Fibroblast of skin of left biceps (primary cell): ENCODE measurements at places on chromosomes 16 and 17.

- peak; percentile 30 for DNase-seq
Observed at GRCh38 chr16:10514369-10515055, 65.9 kb downstream of the EMP2 start.

GRCh38 chr17:44390250-44390870 lies 911 bp upstream of the ITGA2B start:
- no peak for DNase-seq

DNA sequence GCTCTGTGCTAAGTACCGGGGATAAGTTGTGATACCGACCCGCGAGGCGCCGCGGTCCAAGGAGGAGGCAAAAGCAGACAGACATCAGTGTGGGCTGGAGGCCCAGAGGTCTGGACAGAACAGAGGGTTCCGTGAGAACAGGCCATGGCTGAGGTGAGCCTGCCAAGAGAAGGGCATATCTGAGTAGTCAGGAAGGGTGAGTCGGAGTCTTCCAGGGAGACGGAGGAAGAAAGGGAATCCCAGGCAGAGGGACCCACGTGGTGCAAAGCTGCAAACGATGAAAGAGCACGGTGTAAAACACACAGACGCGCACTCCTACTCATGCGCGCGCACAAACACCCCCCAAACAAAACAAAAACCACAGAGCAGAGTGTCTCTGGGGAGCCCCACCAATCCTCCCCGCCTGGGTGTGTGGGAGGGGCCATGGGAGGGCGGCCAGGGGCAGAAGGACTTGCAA lies 18.1 kb downstream of the RHBDL3 start:
- peak; percentile 4 for DNase-seq

DNA sequence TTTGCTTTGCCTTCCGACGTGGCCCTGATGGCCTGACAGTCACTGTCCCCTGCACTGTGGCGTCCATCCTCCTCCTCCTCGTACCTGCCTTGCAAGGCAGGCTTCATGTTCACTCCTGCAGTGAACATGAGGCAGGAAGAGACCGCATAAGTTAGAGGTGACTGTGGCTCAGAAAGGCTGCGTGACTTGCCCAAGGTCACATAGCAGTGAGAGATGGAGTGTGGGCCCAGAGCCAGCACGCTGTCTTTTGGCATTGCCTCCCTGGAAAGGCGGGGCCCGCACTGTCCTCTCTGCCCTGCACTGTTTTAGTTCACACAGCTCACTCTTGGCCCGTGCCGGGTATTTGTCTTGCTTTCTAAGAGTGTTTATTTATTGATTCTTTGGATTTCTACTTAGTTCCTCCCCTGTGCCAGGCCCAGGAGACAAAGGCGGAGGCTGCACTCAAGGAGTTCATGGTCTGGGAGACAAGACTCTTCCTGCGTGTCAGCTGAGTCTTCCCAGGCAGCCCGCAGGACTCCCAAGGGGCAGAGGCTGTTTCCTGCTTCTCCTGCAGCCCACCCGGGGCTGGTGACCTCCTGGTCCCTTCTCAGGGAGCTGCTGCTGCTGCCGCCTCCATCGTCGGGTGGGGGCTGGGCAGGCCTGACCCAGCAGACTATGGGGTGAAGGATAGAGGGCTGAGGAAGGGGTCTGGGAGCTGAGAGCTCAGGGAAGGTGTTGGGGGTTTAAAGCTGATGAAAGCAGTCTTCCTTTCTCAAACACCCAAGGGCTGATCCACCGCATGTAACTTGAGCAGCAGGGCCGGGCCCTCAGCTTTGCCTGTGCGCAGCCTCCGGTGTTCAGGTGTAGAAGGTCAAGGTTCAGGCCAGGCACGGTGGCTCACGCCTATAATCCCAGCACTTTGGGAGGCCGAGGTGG lies 12.7 kb downstream of the CYGB start:
- no peak for DNase-seq

GRCh38 chr16:67441271-67441753 lies 10.4 kb downstream of the HSD11B2 start:
- no peak for DNase-seq

DNA sequence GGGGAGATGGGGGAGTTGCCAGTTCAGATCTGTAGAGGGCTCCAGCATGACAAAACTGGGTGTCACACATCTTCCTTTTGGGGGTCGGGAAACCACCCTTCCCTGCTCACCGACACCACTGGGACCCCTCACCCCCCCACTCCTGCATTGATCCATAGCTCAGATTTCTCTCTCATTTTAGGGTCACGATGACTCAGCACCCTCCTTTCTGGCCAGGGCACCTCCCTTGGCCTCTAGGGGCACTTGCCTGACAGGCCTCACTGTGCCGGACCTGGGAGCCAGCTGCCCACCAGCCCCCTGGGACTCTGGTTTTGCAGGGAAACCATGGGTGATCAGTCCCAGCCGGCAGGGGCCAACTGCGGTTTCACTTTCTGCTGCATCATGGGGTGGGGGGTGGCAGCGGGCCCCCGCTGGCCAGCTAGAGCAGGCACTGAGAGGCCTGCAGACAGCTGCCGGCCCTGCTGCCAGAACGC lies 239.4 kb downstream of the MRTFB start:
- DNase-seq = no peak

DNA sequence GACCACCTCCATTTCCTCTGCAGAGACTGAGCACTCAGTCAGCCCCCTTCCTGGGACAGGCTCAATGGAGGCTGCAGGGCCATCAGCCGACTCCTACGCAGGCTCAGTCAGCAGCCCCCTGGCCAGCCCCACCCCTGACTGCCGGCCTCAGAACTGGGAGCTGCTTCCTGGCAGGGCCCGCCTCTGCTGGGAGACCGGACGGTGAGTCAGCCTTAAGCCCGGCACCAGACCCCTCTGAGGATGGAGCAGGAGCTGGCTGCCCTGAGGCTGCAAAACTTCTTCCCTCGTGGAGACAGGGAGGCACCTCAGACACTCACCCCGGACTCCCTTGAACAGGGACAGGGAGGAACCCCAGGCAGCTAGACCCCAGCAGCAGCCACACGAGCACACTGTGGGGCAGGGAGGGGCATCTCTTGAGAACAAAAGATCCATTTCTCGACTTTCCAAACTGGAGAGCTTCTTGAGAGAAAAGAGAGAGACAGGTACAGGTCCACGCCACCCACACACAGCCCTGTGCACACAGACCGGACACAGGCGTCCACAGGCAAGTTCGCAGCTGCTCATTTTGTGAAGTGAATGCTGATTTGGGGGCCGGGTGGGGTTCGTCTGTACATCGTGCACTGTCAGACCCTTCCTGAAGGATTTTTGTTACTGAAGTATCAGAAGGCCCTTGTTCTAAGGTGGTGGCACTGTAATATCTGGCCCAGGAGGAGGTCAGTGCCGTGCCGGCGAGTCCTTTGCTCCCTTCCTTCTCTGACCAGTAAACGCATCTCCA lies 1.3 kb upstream of the TUBB3 start:
- DNase-seq = peak; percentile 72
